CD4-positive, alpha-beta T cell treated with Interleukin-1 beta for 1 hour (primary cell): ENCODE measurements at places on chromosomes 1 and 21.

DNA sequence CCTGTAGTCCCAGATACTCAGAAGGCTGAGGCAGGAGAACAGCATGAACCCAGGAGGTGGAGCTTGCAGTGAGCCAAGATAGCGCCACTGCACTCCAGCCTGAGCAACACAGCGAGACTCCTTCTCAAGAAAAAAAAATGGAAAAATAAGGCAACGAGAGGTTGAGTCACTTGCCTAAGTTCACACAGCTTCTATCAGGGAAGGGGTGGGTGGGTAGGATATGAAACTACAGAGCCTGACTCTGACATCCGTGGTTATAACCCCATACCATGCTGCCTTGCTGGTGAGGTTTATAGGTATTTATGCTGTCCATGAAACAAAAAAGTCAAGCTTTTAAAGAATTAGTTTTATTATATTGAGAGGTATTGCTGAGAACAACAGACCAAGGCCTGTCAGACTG lies 61.5 kb upstream of the RAB4A start:
- no peak for DNase-seq

GRCh38 chr1:23448846-23449245 lies 24.3 kb upstream of the TCEA3 start:
- DNase-seq = no peak

DNA sequence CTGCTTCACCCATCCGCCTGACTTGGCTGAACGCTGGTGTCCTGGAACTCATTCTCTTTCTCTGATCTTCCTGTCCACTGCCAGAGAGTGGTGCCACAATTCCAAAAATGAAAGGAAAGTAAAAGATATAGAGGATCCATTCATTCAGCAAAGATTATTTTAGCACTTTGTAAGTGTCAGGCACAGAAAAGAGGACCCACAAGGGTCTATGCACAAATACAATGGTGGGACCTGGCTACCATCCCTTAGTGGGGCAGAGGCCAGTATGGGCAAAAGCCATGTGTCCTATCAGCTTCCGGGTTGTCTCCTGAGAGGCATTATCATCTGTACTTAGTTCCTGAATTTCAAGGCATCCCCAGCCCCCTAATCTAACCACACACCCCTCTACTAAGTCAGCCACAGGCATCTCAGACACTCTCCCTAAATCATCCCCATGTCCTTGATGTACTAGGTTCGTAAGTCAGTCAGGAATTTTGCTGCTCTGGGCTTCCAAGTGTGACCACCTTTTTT lies 19.0 kb downstream of the SSR2 start:
- no peak for DNase-seq

DNA sequence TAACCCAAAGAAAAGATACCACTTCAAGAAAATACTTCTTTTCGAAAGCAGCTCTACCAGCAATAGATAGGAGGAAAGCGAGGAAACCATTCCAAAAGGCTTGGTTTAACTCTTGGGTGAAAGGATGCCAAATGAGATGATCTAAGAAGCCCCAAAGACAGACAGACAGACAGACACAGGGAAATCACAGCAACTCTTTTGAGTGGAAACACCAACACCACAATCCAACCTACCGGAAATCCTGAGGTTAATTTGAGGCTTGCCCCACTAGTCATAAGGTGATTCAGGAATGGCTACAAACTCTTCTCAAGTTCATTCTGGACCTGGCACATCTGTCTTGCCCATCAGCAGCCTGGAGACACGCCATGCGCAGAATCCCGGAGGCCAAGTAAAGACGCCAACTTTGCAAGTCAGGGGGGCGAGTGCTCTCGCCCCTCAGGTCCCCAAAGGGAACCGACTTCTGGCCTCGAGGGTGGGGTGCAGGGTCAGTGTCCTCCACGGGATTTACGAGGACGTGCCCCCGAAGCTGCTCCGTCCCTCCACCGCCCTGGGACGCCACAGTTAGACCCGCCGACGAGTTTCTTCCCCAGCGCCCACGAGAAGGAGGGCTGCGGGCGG lies 778 bp downstream of the EVI5 start:
- peak; percentile 9 for DNase-seq

DNA sequence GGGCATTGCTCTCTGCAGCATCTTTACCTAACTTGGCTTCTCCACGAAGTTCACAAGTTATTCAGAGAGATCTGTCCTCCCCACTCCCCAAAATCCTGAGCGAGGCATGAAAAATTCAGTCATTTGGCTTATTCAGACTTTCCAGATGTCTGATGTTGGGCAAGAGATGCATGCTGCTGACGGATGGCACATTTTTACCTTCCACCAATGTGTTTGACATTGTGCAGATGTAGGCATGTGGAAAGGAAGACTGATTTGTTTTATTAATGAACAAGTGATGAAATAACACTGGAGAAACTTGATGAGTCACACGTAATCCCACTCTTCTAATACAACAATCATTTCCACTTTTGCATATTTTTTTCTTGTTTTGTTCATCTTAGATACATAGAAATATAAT lies 86.7 kb downstream of the C1orf94 start:
- DNase-seq = no peak

DNA sequence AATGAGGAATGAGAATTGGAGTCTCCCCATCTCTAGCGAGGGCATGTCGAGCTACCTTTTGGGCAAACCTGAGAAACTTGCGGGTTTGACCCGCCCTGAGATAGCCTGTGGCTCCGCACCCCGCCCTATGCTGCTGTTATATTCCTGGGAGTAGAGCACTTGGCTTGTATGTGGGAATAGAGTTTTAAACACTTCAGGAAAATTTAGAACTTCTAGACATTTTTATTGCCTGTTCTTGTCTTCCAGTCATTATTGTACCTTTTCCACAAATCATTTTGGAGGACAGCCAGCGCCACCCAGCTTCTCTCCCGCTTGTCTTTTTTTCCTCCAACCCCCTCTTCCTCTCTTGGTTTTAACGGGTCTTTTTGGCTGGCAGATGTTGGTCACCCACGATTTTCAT lies 738 bp downstream of the GNPAT start:
- DNase-seq = no peak

DNA sequence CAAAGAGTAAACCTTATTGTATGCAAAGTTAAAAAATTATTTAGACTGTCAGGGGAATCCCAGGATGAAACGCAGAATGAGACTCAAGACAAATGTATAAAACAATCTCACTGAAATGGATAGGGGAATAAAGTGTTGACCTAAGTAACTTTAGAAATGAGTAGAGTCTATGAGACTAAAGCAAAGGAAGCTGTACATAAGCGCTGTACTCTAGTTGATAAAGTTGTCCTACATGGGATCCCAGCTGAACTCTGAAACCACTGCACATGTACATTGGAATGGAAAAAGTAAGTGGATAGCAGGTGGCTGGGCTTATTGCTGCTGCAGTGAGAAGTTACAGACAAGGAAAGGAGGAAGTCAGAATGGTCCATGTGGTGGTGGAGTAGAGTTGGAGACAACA lies 18.7 kb downstream of the MMEL1 start:
- DNase-seq = no peak

DNA sequence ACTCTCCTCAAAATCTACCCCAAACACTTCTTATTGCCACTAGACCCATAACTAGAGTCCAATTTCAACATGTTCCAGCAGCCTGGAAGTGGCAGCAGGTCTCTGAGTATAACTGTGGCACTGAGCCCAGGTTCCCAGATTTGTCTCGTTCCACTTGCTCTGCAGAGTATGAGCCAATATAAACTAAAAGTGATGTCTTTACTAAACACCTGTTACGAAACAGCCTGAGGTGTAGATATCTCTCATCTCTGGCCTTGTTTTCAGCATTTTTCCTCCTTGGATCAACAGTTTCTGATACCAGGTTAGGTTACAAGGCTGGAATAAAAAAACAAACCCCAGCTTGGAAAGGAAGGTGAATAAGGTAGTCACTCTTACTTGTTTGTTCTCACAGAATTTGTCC lies 25.2 kb upstream of the PRDX6 start:
- no peak for DNase-seq

- DNase-seq = no peak
Observed at GRCh38 chr1:81304187-81304586, 496.5 kb upstream of the ADGRL2 start.
